NT2/D1 (cell line): ENCODE measurements at places on chromosomes 1 and 21.

GRCh38 chr1:214318956-214319736, 38.2 kb downstream of the SMYD2 start:
- DNase-seq = no peak

GRCh38 chr1:54645806-54646676, 4.5 kb downstream of the MROH7 start:
- DNase-seq = no peak

DNA sequence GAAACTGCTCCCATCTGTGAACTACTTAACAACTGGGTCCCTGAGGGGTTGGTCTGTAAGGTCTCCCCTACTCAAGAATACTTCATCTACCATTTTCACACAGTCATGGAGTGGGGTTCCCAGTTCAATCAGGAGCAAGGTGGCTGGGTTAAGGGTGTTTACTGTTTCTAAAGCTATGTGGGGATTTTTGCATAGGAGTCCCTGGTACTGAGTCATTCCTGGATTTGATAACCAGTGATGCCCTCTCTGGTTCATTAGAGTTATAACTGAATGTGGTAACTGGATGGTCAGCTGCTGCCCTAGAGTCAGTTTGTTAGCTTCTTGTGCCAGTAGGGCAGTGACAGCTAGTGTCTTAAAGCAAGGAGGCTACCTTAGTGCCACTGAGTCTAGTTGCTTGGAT, 29.4 kb upstream of the KCNJ15 start:
- DNase-seq = no peak

DNA sequence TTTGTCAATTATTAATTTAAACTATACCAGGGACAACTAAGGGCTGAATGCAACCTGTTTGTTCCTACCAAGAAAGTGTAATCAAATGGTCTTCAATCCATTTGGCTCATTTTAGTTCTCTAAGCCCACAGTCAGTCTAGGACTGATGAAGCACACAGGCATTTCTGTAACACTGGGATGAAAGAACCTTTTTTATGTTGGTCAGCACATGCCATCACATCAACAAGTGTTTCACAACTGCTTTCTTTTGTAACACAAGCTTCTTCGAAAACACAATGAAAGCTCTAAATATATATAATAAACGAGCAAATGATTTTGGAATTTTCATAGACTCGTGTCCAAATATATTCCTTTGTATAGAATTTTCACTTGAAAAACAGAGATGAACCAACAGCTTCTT, 28.8 kb downstream of the HEATR1 start:
- no peak for DNase-seq

DNA sequence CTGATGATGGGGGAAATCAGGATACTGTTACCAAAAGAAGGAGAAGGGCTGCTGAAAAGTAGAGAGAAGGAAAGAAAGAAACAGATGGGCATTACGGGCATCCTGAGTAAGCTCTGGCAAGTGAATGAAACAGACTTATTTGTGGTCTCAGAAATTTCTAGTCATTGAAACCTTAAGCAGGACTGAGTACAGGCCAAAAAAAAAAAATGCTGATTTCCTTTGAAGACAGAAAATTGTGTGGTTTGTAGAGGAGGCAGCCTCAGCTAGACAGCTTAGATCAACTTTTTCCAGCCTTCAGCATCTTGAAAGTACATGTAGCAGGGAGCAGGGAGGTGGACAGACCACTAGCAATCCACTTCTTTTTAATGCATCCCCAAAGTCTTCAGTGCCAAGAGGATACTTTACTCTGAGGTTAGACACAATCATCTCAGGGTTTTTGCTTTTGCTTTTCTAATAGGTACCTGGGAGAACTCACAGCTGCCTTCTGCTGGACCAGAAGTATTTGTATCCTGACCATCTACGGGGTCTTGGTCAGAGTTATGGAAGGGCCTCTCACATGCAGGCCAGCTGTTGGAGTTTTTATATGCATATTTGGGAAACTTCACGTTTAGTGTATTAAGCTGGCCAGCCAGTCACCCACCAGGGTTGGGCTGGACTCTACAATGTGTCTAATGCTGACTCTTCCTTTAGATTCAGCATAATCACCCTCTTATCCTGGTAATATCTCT, 10.6 kb upstream of the CAPZB start:
- DNase-seq = no peak

- DNase-seq = no peak
Measured at GRCh38 chr1:46114925-46115603, 17.4 kb downstream of the PIK3R3 start.

- no peak for DNase-seq
Measured at GRCh38 chr1:187692799-187693198, 864.0 kb downstream of the PLA2G4A start.

- no peak for DNase-seq
Measured at GRCh38 chr1:12380326-12381249, 150.8 kb downstream of the VPS13D start.

DNA sequence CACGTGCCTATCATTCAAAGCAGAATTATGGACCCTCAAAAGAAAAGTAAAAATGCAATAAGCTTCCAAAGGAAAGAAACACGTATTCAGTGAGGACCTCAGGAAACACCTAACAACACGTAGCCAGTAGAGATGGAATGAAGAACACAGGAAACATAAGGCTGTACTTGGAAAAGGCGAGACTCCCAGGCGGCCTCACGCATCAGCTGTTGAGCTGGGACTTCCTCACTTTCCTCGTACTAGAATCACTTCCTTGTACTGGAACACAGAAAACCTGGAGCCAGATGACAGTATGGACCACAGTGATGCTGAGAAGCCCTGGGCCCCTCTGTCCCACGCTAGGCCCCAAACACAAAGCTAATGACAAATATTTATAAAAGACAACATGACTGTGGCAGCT, 94.4 kb upstream of the BACE2 start:
- no peak for DNase-seq

DNA sequence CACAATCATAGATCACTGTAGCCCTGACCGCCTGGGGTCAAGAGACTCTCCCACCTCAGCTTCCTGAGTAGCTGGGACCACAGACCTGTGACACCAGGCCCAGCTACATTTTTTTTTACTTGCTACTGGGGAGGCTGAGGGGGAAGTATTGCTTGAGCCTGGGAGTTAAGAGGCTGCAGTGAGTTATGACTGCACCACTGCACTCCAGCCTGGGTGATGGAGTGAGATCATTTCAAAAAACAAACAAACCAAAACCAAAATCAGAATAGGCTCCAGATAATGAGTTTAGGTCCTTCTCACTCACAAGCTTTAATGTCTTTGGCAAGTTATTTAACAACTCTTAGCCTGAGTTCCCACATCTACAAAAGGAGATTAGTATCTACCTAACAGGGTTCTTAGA, 22.8 kb downstream of the WDR26 start:
- DNase-seq = no peak

DNA sequence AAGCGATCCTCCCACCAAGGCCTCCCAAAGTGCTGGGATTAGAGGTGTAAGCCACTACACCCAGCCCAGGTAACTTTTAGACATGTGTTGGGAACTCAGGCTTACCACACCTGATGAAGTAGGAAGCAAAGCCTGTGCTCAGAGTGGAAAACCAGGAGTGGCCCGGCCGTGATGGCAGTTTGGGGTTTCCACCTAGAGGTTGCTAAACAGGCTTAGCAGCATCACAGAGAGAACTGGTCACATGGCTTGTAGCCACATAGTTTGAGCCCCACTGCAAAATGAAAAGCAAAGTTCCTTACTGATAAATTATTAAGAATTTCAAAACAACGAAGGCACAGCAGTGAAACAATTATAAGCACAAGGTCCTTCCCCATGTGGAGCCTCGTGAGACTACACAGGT, 142.6 kb upstream of the CXADR start:
- no peak for DNase-seq

DNA sequence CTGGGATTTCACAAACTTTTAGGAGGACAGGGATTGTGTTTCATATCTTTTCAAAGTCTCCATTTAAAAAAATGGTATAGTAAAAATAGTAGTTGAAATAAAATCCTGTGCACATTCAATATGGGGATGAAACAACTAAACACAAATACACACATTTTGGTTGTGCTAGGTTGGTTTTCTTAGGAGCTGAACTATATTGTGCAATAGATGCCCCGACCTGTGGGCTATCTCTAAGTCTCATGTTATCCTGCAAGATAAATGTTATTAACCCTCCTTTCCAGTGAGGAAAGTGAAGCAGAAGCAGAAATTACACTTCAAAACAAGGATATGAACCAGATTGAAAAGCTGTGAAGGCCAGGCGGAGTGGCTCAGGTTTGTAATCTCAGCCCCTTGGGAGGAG, 1.3 kb upstream of the PLD5 start:
- DNase-seq = no peak
